ENCODE measurements at places on chromosomes 7 and 10. TPM values are rescaled to one million over a fixed set of nuclear protein-coding genes. Genes with fewer than 3 reads are reported as not detected.

FANK1 gene
- 0.37 TPM for total RNA-seq

SPDYE16 gene
- 0.24 TPM for total RNA-seq

DNA sequence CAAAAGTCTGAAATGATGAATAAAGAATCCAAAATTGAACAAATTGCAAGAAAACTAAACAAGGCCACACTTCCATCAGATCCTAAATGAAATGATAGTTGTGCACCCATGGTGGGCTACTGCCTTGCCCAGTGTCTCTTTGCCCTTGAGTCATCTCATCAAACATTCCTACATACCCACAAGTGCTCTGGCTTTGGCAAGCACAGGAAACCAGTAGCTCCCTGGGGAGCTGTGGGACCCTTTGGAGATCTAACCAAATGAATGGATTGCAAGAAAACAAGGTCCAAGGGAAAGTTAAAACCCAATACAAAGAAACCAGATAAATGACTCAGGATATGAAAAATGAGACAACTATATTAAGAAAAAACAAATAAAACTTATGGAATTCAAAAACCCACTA is 129.8 kb upstream of the TMEM229A start:
- DNase-seq, result no peak

LBX1 gene
- not detected for total RNA-seq

DNA sequence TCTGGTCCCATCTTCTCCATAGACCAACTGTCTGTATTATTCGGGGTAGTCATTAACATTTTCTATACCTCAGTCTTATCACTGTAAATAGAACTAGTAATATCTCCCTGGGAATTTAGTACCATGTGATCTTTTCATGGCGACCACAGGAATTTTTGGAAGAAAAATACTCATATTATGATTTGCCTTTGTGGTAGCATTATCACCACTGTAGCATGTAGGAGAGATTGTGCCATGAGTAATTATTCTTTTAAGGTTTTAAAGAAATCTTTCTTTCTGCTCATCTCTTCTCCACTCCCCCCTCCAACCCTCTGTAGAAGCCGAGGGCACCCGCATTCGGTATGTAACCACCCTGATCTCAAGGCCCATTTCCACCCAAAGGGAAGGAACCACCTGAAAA is 25.0 kb downstream of the ZNF365 start:
- DNase-seq, result no peak

PGAM1 gene
- total RNA-seq, result 1,173 TPM

AMPH gene
- total RNA-seq, result not detected

DNA sequence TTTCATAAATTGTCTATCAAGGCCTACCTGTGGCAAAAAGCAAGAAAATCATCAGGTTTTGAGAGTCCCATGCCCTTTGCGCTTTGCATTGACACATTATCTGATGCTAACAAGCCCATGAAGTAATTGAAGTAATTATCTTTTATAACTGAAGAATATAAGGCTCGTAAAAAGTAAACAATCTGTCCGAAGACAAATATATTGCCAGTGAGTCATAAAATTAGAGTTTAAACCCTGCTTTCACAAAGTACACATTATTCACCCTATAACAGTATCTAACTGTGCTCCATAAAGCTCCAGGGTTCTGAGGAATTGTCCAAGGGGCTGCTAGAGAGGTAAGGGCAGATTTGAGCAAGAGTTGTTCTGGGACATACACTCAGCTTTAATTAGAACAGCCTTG is 102.3 kb upstream of the PPP1R3A start:
- no peak for DNase-seq

CTAGE6 gene
- 0.21 TPM for total RNA-seq
